Left ventricle myocardium superior (tissue), 1 donor: ENCODE measurements at places on chromosomes 3 and 15. TPM values are rescaled to one million over a fixed set of nuclear protein-coding genes. Genes with fewer than 3 reads are reported as not detected.

ABI3BP gene
- total RNA-seq: 23.4 TPM

CHST13 gene
- 0.45 TPM for total RNA-seq

GRCh38 chr15:59074607-59075006, 30.3 kb upstream of the CCNB2 start:
- no peak for DNase-seq

DNA sequence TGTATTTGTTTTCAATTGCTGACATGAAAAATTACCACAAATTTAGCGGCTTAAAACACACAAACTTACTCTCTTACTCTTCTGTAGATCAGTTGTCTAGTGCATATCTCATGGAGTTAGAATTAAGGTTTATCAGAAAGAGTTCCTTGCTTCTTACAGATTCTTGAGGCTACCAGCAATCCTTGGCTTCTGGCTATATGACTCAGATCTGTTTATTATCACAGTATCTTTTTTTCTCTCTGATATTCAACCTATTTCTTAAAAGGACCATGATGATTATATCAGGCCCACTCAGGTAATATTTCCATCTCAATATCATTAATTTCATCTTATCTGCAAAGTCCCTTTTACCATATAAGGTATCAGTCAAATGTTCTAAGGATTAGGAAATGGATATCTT, 263.5 kb upstream of the BCHE start:
- DNase-seq: no peak

GRCh38 chr3:100603469-100603868, 5.9 kb upstream of the ADGRG7 start:
- no peak for DNase-seq

- peak; percentile 73 for DNase-seq
Observed at GRCh38 chr3:127831723-127832172, 9.4 kb upstream of the MGLL start.

DNA sequence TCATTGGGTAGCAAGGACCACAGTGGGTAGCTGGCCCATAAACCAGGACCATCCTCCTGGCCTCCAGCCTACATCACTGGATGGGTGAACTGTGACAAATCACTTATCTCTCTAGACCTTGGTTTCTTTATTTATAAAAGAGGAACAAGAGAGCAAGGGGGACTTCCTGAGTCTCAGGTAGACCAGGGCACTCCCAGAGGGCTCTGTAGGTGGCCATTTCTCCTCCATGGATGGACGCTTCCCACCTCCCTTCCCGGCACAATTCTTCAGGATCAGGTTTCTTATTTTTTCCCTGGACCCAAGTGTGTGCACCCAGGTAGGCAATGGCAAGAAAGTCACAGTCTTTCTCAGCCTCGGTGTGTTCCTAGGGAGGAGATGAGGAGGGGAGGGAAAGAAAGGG, 41.4 kb upstream of the SPATA12 start:
- DNase-seq: no peak

DNA sequence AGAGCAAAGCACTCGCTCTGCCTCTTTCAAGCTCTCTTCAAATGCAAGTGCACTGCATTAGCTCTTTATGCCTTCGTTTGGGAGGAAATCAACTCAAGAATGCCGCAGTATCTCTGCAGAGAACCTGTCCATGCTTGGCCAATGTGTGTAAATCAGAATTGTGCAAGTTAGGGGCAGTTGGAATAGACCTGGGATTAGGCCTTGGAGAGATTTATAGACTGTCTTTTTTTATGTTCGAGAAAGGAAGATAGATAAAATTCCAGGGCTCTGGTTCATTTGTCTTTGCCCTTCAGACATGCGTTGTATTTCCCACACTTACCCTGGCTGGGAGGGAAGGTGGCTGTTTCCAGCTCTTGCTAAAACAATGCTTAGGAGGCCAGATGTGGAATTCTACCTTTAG, 163.7 kb downstream of the MOBP start:
- DNase-seq: no peak
